ENCODE measurements at places on chromosomes 12 and 14. TPM values are rescaled to one million over a fixed set of nuclear protein-coding genes. Genes with fewer than 3 reads are reported as not detected.

CLECL1 gene
- not detected for total RNA-seq

KRT74 gene
- not detected for total RNA-seq

TSPAN19 gene
- not detected for total RNA-seq

ABCD2 gene
- total RNA-seq: 2.0 TPM

PROX2 gene
- total RNA-seq: not detected

NTF3 gene
- not detected for total RNA-seq

GRIP1 gene
- total RNA-seq: 17.8 TPM

SLC39A5 gene
- total RNA-seq: 306 TPM

EEF1AKMT3 gene
- 15.0 TPM for total RNA-seq

ESPL1 gene
- total RNA-seq: not detected

CLEC7A gene
- total RNA-seq: 5.7 TPM

KERA gene
- not detected for total RNA-seq

DNA sequence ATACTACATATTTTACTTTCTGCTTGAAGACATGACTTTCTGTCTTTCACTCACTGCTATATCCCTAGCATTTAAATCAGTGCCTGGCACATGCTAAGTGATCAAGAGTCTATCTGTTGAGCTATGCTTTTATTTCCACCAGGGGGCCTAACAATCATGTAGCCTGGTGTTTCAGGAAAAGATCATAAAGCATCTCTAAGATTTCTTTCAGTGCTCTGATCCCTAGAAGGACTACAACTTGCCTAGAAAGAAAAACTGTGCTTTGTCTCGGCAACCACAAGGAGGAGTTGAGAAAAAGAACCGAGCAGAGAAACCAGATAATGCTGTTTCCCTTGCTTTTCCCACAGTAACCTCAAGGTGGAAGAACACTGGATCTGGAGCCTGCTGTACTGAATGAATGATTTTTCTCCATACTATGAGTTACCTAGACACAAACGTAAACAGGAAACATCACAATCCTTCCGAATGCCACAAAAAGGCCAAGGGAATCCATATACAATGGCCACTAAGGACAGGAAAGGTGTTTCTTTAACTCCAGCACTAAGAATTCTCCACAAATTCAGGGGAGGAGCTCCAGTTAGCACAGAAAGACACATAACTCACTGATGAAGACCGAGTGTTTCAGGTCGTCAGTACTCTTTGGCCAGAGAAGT lies 1.2 kb downstream of the CRY1 start:
- H3K27me3 ChIP-seq: no peaks in the 10 kb centered on the region
- no peak overlapping the region for H3K4me3 ChIP-seq
- peaks cover 21% of the 10 kb centered on the region for H3K4me1 ChIP-seq
- peak; percentile 49 for DNase-seq

GRCh38 chr14:23076785-23077408 lies 18.0 kb downstream of the ACIN1 start:
- no peaks in the 10 kb centered on the region for H3K27me3 ChIP-seq
- peaks cover 9% of the 10 kb centered on the region for H3K4me1 ChIP-seq
- no peak overlapping the region for H3K27ac ChIP-seq

- no peak overlapping the region for H3K4me3 ChIP-seq
- H3K27me3 ChIP-seq: no peaks in the 10 kb centered on the region
- H3K36me3 ChIP-seq: no peaks in the 10 kb centered on the region
- H3K27ac ChIP-seq: no peak overlapping the region
These were observed 327.5 kb upstream of the SLC16A7 start for GRCh38 chr12:59268295-59268809.

GRCh38 chr14:92040431-92041051 lies 682 bp upstream of the TRIP11 start:
- peak; percentile 65 for DNase-seq
- no peaks in the 10 kb centered on the region for H3K27me3 ChIP-seq
- no peaks in the 10 kb centered on the region for H3K36me3 ChIP-seq
- peak overlapping the region; percentile 96 for H3K27ac ChIP-seq
- peak overlapping the region; percentile 55 for H3K4me3 ChIP-seq
- H3K4me1 ChIP-seq: peaks cover 37% of the 10 kb centered on the region

DNA sequence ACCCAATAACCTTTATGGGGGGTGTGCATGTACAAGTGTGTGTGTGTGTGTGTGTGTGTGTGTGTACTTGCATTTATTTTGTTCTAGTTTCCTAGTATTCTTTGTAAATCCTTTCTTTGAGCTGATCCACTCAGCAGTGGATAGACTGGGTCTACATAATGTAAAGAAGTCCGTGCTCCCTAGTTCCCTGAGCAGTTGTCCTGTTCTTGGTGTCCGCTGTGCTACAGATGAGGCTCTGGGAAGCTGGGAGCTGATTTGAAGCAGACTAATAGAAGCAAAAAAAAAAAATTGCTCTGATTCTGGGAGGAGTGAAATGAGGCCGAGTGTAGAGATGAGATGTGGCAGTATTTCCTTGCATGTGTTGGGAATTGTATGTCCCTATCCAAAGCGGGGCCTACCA lies 150.4 kb upstream of the WSCD2 start:
- no peak overlapping the region for H3K4me3 ChIP-seq
- no peaks in the 10 kb centered on the region for H3K27me3 ChIP-seq
- H3K27ac ChIP-seq: no peak overlapping the region
- no peaks in the 10 kb centered on the region for H3K4me1 ChIP-seq

GRCh38 chr12:132356691-132357622 lies 27.6 kb upstream of the GALNT9 start:
- H3K4me3 ChIP-seq: no peak overlapping the region
- H3K27me3 ChIP-seq: no peaks in the 10 kb centered on the region
- DNase-seq: no peak
- H3K4me1 ChIP-seq: no peaks in the 10 kb centered on the region
- H3K36me3 ChIP-seq: no peaks in the 10 kb centered on the region

GRCh38 chr14:69593018-69593677 lies 18.2 kb upstream of the SUSD6 start:
- no peaks in the 10 kb centered on the region for H3K27me3 ChIP-seq
- H3K36me3 ChIP-seq: no peaks in the 10 kb centered on the region
- no peak overlapping the region for H3K27ac ChIP-seq
- DNase-seq: no peak
- H3K4me3 ChIP-seq: no peak overlapping the region

GRCh38 chr12:29725587-29726320 lies 58.0 kb downstream of the TMTC1 start:
- H3K27ac ChIP-seq: no peak overlapping the region
- H3K27me3 ChIP-seq: no peaks in the 10 kb centered on the region
- no peaks in the 10 kb centered on the region for H3K4me1 ChIP-seq
- H3K36me3 ChIP-seq: no peaks in the 10 kb centered on the region
- no peak for DNase-seq
- H3K4me3 ChIP-seq: no peak overlapping the region

DNA sequence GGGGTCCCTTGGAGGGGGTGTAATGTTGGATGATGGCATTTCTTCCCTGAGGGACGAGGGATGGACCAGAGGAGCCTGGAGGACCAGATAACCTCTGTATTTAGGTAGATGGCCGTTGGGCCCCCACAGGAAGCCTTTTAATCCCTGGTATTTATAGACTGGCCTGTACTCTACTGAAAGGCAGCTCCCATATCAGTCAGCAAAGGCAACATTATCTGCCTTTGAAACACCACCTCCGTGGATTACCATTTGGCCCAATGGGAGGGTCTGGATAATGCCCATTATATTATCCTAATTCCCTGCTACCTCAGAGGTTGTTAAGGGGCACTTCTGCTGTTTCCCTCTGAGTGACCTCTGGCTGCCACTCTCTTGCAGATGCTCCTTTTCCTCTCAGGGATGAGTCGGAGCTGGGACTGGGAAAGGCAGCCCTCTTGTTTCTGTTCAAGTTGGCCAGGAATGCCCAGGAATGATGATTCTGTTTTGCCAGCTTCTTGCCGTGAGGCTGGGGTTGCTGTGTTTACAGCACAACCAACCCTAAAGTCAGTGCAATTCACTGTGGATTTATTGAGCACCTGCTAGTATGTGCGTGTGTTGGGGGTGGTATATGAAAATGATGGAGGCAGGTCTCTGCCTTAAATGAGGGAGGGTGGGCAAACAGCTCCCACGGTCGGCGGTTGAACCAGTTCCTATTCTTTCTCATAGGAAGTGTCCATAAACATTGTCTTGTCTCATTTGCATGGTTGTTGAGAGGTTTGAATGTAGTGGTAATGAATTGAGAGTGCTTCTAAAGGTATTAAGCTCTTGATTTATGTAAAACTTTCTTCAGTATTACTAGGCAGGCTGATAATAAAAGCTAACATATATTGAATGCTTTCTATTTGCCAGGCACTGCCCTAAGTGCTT lies 18.1 kb downstream of the SUSD6 start:
- no peak overlapping the region for H3K27ac ChIP-seq
- no peaks in the 10 kb centered on the region for H3K36me3 ChIP-seq
- no peaks in the 10 kb centered on the region for H3K27me3 ChIP-seq
- no peak overlapping the region for H3K4me3 ChIP-seq

GRCh38 chr12:15931590-15932053 lies 20.5 kb downstream of the DERA start:
- peaks cover 15% of the 10 kb centered on the region for H3K4me1 ChIP-seq
- H3K4me3 ChIP-seq: no peak overlapping the region
- no peaks in the 10 kb centered on the region for H3K36me3 ChIP-seq
- H3K27ac ChIP-seq: no peak overlapping the region
- no peaks in the 10 kb centered on the region for H3K27me3 ChIP-seq

- no peaks in the 10 kb centered on the region for H3K27me3 ChIP-seq
- H3K27ac ChIP-seq: no peak overlapping the region
- peaks cover 64% of the 10 kb centered on the region for H3K4me1 ChIP-seq
- no peak for DNase-seq
- no peaks in the 10 kb centered on the region for H3K36me3 ChIP-seq
- H3K4me3 ChIP-seq: no peak overlapping the region
These were observed 29.0 kb downstream of the ACTN1 start for GRCh38 chr14:68950111-68950510.

DNA sequence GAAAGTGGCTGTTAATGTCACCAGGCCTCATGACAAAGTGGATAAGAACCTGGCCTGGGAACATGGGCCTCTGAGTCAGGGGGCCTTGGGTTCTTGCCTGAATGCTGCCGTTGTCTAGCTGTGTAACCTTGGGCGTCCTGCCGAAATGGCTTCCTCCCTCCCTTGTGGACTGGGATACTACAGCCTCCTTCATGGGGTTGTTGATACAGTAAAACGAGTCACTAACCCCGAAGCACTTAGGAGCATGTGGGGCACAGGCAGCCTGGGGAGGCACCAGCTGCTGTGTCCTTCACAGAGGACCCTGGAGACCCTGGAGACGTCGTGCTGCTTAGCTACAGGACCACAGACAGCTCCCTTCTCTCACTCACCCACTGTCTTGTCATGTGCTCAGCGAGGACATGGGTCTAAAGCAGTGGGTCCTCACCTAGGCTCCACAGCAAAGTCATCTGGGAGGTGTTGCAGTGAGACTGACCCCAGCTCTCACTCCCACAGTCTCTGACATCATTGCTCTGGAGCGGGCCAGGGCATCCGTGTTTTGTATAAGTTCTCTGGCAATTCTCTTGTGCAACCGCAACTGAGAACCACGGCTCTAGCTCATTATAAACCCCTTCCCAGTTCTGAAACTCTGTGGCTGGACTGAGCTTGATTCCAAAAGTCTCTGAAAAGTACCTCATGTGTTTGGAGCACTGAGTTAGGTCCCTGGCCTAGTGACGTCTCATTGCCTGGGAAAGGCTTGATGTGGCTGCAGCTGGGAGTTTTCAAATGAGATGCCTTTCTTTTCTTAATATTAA lies 42.1 kb downstream of the SERPINA3 start:
- H3K27ac ChIP-seq: peak overlapping the region; percentile 77
- peak; percentile 65 for DNase-seq
- no peak overlapping the region for H3K4me3 ChIP-seq
- no peaks in the 10 kb centered on the region for H3K36me3 ChIP-seq

DNA sequence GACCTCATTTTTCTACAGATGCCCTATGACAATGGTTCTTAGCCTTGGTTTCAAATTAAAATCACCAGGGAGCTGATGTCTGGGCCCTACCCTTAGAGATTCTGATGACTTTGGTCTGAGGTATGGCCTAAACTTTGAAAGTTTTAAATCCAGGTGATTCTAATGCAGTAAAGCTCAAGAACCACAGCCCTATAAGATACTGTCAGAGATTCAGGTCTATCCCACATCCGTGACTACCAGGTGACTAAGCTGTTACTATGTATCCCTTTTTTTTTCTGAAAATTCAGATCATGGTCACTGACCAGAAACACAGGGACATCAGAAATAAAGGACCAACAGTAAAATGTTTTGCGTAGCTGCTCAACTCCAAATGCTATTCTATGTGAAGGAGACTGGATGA lies 148.8 kb upstream of the BMP4 start:
- no peaks in the 10 kb centered on the region for H3K27me3 ChIP-seq
- H3K27ac ChIP-seq: no peak overlapping the region
- no peaks in the 10 kb centered on the region for H3K36me3 ChIP-seq
- no peak overlapping the region for H3K4me3 ChIP-seq
- H3K4me1 ChIP-seq: no peaks in the 10 kb centered on the region

GRCh38 chr12:91565246-91565645 lies 382.6 kb upstream of the DCN start:
- H3K27me3 ChIP-seq: no peaks in the 10 kb centered on the region
- peaks cover 9% of the 10 kb centered on the region for H3K4me1 ChIP-seq
- no peak overlapping the region for H3K27ac ChIP-seq
- DNase-seq: no peak
- no peaks in the 10 kb centered on the region for H3K36me3 ChIP-seq
- H3K4me3 ChIP-seq: no peak overlapping the region

DNA sequence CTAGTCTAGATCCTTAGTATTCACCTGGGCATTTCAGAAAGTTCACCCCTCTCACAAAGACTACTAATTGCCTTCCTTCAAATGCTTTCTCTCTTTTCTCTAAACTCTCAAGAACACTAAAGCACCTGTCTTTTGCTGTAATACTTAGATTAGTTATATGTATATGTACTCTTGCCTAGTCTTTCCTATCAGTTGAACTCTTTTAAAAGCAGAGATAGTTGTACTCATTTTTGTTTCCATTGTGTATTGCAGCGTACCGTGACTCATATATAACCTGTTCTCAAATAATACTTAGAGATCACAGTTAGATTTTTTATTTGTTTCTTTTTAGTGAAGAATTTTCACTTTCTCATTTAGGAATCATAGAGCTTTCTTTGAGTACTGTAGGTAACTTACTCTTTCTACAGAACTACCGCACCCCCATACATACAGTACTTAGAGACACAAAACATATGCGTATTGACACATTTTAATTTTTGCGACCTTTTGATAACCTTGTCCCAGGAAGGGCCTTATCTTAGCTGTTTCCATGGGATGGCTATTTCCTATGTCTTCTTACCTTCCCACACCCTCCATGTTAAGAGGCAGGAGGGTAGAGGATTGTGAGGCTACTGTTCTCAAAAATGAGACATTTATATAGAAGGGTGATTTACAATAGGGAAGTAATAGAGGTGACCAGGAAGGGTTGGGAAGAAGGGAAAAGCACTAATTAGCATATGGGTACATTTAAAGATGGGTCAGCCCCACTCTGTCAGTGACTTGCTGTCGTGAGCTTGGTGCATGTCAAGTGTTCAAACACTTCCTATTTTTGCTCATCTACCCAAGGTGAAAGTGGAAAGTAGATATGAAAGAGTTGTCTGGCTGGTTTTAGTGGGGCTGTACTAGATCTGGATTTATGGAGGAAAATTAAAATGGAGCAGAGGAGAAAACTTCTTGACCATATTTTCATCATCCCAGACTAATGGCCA lies 74.3 kb downstream of the PLEKHA5 start:
- DNase-seq: no peak
- no peak overlapping the region for H3K27ac ChIP-seq
- H3K4me1 ChIP-seq: no peaks in the 10 kb centered on the region
- no peaks in the 10 kb centered on the region for H3K27me3 ChIP-seq
- H3K36me3 ChIP-seq: no peaks in the 10 kb centered on the region
